ENCODE measurements at places on chromosomes 11 and 22. TPM values are rescaled to one million over a fixed set of nuclear protein-coding genes. Genes with fewer than 3 reads are reported as not detected.
A peak's percentile ranks its signal among the peaks of the same experiment; 100 is the strongest.

Gene OR2AT4
- not detected for total RNA-seq

DNA sequence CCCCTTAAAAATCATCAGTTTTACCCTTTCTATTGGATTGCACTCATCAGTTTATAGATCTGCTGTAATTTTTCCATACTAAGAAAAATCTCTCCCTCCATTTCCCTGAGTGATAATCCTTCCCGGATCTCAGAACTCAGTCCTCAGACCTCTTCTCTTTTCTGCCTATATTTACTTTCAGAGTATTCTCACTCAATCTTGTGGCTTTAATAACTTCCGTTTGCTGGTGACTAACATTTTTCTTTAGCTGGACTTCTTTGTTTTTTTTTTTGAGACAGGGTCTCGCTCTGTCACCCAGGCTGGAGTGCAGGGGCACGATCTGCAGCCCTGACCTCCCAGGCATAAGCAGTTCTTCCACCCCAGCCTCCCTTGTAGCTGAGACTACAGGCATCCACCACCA, 10.4 kb downstream of the ATXN10 start:
- no peak overlapping the region for H3K4me3 ChIP-seq
- no peaks in the 10 kb centered on the region for H3K27me3 ChIP-seq
- no peak overlapping the region for H3K27ac ChIP-seq
- H3K36me3 ChIP-seq: peaks cover 10% of the 10 kb centered on the region
- DNase-seq: no peak

Gene PATE2
- total RNA-seq: not detected

DNA sequence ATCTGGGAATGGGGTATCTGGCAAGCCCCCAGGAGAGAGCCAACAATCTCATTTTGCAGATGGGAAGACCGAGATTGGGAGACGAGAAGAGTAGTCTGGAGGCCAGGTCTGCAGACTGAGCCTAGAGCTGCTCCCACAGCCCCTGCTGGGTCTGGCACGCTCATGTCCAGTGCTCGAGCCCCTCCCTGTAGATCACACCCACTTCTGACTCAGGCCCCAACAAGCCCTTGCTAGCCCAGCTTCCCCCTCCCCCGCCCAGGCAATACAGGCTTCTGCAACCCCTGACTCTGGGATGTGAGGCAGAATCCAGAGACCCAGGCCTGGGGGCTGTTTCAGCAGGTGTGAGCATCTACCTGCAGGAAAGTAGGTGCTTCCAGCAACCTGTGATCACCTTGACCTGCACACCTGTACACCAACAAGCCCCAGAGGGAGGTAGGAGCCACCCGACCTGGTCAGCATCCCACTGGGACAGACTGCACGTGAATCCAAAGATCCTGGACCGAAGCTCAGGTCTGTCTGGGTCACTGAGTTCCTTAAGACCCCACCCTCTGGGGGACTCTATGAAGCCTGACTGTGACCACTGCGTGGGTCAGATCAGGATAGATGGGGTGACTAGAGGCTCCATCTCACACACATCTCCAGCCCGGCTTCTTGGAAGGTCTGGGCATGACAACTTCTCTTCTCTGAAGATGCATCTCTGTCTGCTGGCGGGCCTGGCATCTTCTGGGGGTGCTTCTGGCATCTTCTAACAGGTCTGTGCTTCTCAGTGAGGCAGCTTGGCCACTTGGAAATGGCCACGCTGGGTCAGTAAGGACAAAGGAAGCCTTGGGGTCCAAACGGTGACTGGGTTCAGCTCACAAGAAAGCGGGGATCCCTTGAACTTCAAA, 29.3 kb downstream of the LINC01488 start:
- peaks cover 1% of the 10 kb centered on the region for H3K36me3 ChIP-seq
- H3K4me3 ChIP-seq: no peak overlapping the region
- DNase-seq: no peak
- peaks cover 7% of the 10 kb centered on the region for H3K4me1 ChIP-seq

GRCh38 chr22:43118024-43118849, 7.7 kb downstream of the BIK start:
- H3K27me3 ChIP-seq: no peaks in the 10 kb centered on the region
- no peak overlapping the region for H3K4me3 ChIP-seq
- DNase-seq: no peak
- H3K36me3 ChIP-seq: no peaks in the 10 kb centered on the region
- no peak overlapping the region for H3K27ac ChIP-seq

Gene CHADL
- 0.39 TPM for total RNA-seq

Gene RBFOX2
- total RNA-seq: 4.7 TPM

Gene KRTAP5-8
- total RNA-seq: not detected

Gene VPS37C
- total RNA-seq: 8.1 TPM

- DNase-seq: no peak
- H3K27ac ChIP-seq: no peak overlapping the region
- H3K4me3 ChIP-seq: no peak overlapping the region
- H3K4me1 ChIP-seq: no peaks in the 10 kb centered on the region
- H3K27me3 ChIP-seq: no peaks in the 10 kb centered on the region
Measured at GRCh38 chr11:130462101-130462885, 13.8 kb downstream of the ADAMTS15 start.

- H3K4me3 ChIP-seq: no peak overlapping the region
- H3K27me3 ChIP-seq: peaks cover 9% of the 10 kb centered on the region
Measured at GRCh38 chr22:35172442-35172841, 84.9 kb upstream of the HMGXB4 start.

Gene CAPRIN1
- total RNA-seq: 342 TPM

GRCh38 chr11:40118780-40119179, 1340.7 kb downstream of the LRRC4C start:
- H3K27me3 ChIP-seq: no peaks in the 10 kb centered on the region
- no peak overlapping the region for H3K4me3 ChIP-seq
- no peaks in the 10 kb centered on the region for H3K4me1 ChIP-seq
- DNase-seq: no peak

DNA sequence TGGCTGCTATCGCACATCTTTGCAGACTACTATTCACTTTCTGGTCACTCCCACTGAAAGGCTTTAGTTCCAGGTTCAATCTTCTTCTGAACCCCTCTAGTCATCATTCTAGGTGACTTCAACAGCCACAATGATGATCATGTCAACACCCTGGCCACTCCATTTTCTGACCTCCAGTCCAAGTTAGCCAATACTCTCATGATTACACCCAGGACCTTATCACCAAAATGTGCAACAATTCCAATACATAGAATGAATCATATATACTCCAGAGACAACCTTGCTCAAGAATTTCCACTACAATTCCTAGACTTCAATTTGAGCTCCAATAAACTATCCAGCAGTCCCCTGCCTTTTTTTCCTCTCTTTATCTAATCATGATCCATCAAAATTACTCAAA, 70.7 kb downstream of the PAK1 start:
- H3K27me3 ChIP-seq: no peaks in the 10 kb centered on the region
- H3K36me3 ChIP-seq: peaks cover 19% of the 10 kb centered on the region
- peaks cover 29% of the 10 kb centered on the region for H3K4me1 ChIP-seq
- DNase-seq: no peak

DNA sequence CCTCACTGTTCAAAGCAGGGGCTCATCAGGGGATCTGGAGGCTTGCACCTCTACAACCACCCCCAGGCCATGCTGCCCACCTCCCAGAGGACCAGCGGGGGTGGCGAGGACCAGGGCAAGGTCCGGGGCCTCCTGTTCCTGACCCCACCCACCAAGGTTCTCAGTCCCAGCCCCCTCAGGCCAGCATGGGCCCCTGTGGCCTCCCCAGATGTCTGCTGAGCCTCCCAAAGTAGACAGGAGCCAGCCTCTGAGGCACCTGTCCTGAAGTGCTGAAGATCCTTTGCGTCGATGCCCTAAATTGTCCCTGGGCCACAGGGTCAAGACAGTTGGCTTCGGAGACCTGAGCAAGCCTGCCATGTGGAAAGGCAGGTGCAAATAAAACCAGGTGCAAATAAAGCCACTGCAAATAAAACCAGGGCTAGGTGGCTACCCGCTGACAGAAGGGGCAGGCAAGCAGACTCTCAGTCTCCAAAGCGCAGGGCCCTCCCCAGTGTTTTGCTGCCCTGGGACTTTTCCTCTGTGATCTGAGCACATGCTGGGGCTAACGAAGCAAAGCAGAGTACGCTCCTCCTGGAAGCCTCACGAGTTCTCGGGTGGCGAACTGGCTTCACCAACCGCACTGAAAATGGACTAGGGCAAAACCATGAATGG, 22.4 kb upstream of the ARFGAP3 start:
- no peak for DNase-seq
- H3K27ac ChIP-seq: no peak overlapping the region
- H3K4me1 ChIP-seq: peaks cover 2% of the 10 kb centered on the region
- no peak overlapping the region for H3K4me3 ChIP-seq

- peaks cover 9% of the 10 kb centered on the region for H3K36me3 ChIP-seq
- H3K27me3 ChIP-seq: no peaks in the 10 kb centered on the region
- H3K27ac ChIP-seq: peak overlapping the region; percentile 97
- H3K4me1 ChIP-seq: peaks cover 78% of the 10 kb centered on the region
Measured at GRCh38 chr22:19891317-19892256, 36.9 kb upstream of the GNB1L start.

- H3K4me1 ChIP-seq: no peaks in the 10 kb centered on the region
- H3K4me3 ChIP-seq: no peak overlapping the region
- H3K27ac ChIP-seq: no peak overlapping the region
- DNase-seq: no peak
- H3K36me3 ChIP-seq: no peaks in the 10 kb centered on the region
Measured at GRCh38 chr11:26201411-26201810, 130.5 kb upstream of the ANO3 start.

Gene OR9I1
- total RNA-seq: not detected

DNA sequence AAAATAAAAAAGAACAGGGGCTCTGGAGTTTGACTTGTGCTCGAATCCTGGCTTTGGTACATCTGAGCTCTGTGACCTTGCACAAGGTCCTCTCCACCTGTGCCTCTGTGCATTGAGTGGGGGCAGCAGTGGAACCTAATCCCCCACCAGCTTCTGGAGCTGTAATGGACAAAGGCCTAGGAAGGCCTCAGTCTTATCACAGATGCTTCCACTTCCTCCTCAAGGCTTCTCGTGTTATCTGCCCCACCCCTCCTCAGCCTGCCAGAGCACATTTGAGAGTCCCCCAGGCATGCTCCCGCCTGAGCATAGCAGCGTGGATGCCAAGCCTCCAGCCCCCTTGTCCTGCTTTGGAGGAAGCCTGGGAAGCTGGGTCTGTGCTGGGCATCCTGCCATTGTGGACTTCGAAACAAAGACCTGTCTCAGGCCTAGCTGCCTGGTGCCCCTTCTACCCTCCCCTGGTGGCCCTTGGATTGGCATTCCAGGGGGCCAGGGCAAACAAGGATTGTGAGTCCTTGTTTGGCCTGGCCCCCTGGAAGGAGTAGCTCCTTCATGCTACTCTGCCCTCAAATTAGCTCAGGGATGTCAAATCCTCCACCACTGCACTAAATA, 15.0 kb downstream of the SLC35E4 start:
- H3K27ac ChIP-seq: peak overlapping the region; percentile 3
- peaks cover 19% of the 10 kb centered on the region for H3K4me1 ChIP-seq
- no peak overlapping the region for H3K4me3 ChIP-seq
- H3K36me3 ChIP-seq: peaks cover 8% of the 10 kb centered on the region
